NCI-H774 (cell line): ENCODE measurements at places on chromosomes 13 and 19.

DNA sequence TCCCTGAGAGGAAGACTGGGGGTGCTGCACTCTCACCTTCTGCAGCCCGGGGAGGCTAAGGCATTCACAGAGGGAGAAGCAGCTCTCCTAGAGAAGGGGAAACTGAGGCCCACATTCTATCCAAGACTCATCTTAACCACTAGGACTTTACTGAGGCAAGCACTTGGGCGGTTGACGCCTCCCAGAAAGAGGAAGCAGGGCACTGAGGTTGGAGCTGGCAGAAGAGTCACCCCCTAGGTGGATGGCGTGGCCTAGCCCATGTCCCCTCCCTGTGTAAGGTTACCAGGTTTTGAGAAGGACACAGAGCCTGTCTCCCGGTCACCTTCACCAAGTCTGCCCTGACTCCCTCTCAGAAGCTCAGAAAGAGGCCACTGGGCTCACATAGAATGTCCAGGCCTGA is 2.7 kb downstream of the S1PR2 start:
- no peak for DNase-seq

DNA sequence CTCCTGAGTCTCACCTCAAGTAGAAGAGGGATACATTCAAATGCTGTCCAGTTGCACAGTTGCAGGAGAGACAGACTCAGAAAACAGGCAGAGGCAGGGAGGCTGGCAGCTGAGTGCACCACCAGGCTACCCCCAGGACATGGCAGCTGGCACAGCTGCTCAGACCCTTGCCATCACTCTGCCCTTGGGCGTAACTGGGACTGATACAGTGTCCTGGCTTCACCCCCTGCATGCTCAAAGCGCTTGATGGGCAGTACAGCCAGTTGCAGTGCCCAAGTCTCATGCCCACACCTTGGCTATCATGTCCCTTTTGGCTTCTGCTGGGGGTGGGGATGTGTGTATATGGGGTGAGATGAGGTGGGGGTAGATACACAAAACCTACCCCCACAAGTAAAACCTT is 5.5 kb upstream of the PEPD start:
- no peak for DNase-seq

DNA sequence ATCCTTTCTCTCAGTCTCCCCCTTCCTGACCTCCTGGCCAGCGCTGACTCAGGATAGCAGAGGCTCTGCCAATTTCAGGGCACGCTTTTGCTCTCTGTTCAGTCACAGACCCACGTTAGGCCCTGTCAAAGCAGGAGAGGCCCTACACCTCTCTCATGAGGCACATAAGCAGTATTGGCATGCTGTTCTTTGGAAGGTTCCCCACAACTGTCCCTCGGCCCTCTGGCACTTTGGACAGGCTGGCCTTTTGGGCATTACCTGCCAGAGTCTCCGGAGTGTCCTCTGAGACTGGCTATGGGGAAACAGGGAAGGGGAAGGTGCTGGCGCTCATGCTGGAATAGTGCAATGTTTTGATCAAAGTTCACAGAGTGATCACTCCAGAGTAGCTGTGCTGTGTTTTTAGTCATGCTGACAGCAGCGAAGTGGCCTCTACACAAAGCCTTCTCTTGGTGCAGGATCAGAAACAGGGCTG is 23.7 kb upstream of the UBE2L5 start:
- DNase-seq: no peak

DNA sequence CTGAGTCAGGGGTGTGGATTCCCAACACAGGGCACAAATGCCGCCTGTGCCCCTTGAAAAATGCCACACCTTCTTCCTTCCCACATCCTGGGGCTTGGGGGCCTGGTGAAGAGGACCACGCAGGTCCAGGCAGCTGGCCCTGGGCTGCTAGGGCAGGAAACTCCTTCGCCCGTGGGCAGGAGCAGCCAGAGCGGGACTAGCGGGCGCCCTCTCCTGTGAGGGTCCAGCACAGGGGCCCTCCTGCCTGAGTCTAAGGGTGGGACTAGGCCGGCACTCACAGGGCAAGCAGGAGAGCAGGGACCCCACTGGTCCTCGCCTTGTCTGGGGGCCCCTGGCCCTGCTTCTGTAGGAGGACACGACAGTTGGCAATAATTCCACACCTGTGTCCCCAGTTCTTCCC is 7.5 kb upstream of the CEBPA start:
- no peak for DNase-seq

DNA sequence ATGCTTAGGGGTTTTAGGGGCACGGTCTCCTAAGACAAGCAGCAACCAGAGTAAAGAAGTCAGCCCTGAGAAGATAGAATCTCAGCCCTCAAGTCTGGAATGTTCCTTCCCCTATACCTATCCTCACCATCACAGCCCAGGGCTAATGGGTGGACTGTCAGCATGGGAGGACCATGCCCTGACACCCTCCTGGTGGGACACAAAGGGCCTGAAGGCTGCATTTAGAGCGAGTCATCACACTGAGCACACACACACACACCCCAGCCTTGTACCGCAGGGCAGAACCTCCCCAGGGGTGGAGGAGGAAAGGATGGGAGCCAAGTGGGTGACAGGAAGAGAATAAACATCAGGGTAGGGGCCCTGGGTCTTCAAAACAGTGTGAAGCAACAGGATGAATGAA is 174.8 kb upstream of the SERP2 start:
- no peak for DNase-seq

GRCh38 chr19:16928351-16928750 is 39.6 kb downstream of the F2RL3 start:
- DNase-seq: no peak

DNA sequence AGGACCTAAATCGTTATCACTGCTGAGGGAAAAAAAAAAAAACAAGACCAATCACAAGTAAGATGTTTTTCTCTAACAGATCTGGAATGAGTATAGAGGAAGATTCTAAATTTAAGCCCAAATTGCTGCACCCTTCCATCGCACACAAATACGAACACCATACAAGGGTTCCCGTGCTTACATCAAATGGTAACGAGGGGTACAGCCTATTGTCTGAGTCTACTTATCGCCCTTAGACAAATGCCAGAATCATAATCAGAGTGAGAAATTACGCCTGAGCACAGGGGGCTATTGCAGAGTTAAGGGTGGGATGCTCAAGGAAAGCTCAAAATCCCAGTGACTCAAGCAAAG is 603 bp downstream of the ZC3H13 start:
- DNase-seq: no peak

- DNase-seq: no peak
Measured at GRCh38 chr13:47230155-47230554, 333.3 kb upstream of the HTR2A start.

- no peak for DNase-seq
Measured at GRCh38 chr13:41224113-41225110, 30.0 kb upstream of the KBTBD7 start.

GRCh38 chr19:525029-525428 is 6.5 kb upstream of the CDC34 start:
- DNase-seq: no peak

DNA sequence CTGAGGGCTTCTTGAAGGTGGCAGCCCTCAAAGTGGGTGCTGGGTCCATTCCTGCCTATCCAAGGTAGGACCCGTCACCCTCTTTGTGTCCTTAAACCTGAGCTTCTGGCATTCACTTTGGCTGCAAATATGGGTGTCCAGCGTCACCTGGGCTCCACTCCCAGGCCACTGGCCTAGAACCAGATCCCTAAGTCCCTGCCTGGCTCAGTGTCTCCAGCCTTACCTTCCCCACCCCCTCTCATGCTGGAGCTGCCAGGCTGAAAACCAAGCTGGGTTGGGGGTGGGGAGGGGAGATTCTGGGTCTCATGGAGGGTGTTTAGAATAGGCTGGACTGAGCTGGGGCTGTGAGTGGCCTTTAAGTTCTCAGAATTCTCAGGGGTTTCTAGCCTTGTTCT is 12.4 kb downstream of the PDE4A start:
- no peak for DNase-seq

- DNase-seq: no peak
Measured at GRCh38 chr13:52652980-52653303, 306 bp downstream of the SUGT1 start.

GRCh38 chr19:11853358-11853757 is 4.8 kb downstream of the ZNF439 start:
- no peak for DNase-seq

GRCh38 chr13:36820222-36820621 is 1.2 kb downstream of the RFXAP start:
- DNase-seq: no peak

DNA sequence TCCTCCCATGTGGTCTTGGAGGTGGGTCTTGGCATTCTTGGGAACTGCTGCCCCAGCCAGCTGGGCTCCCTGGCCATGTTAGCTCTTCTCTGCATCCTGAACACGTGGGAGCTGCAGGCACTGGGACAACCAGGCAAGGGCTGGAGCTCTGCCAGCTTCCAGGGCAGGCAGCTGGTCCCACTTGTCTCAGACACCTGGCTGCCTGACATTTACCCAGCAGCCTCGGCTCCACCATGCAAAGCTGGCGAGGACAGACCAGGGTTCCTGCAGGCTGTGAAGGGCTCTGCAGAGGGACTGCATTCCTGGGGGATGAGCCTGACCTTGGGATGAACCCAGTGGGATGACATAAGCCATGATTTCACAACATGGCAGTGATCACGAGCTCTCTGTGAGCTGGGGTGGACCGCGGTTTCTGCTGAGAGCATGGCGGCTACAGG is 99.0 kb upstream of the TSHZ3 start:
- no peak for DNase-seq

GRCh38 chr13:33721724-33722123 is 96.2 kb upstream of the RFC3 start:
- no peak for DNase-seq

DNA sequence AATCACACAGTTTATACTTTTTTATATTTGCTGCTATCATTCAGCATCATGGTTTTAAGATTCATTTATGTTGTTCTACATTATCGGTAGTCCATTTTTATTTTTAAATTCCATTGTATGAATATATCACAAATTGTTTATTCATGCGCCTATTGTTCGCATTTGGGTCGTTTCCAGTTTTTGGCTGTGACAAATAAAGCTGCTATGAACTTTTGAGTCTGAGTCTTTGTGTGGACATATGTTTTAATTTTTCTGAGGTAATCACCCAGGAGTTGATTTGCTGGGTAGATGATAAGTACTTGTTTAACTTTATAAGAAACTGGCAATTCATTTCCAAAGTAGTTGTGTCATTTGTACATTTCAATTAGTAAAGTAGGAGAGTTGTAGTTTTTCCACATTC is 74.2 kb upstream of the CSNK1A1L start:
- DNase-seq: no peak

- peak; percentile 64 for DNase-seq
Measured at GRCh38 chr13:34967851-34968562, 25.9 kb downstream of the NBEA start.

GRCh38 chr13:112643759-112644459 is 45.9 kb upstream of the ATP11A start:
- DNase-seq: peak; percentile 78

DNA sequence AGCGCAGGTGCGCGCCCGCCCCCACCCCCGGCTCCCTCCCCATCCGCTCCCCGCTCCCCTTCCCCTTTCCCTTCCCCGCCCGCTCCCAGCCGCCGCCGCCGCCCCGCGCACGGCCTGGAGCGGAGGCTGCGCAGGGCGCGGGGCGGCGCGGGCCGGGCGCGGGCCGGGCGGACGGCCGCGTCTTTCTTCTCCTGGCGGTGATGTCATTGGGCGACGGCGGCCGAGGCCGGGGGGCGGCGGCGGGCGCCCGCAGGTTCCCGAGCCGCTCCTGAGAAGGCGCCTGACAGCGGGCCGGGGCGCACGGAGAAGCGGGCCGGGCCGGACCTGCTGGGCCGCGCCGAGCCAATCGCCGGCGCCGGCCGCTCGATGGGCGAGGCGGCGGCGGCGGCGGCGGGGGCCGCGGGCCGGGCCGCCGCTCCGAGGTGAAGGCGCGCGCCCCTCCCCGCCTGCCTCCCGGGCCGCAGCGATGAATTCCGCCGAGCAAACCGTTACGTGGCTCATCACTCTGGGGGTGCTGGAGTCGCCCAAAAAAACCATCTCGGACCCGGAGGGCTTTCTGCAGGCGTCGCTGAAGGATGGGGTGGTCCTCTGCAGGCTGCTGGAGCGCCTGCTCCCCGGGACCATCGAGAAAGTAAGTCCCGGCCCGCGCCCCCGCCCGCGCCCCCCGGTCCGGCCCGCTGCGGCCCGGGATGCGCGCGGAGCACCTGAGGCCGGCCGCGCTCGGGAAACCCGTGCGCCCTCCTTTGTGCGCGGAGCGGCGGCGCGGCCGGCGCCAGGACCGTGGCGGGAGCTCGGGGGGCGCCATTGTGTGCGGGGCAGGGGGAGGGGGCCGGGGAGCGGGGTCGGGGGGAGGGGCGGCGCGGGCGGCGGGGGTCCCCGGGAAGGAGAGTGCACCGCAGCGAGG is at the start of gene ARHGEF7:
Gene ARHGEF7, plus strand, starts transcription at position 250 of the 904 bp plus-strand sequence. Its CDS starts 217 bp downstream, at position 467.
- DNase-seq: peak; percentile 76

GRCh38 chr13:18235172-18235571 is 946.5 kb downstream of the TUBA3C start:
- DNase-seq: no peak

DNA sequence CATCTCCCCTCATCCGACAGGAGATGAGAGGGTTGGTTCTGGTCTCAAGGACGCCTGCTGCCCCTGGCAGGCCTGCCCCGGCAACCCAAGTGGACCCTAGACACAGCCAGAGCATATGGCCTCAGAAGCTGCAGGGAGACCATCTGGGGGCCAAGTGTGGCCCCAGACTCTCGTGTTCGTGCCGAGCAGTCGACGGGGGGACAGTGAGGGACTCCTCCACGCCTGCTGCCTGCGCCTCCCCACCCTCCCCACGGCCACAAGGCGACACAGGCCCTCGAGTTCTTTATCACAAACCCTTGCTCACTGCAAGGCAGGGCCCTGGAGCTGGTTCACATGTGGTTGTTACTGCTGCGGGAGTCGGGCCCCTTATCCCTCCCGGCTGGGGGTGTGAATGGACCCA is 9.3 kb downstream of the CAPS start:
- DNase-seq: no peak

DNA sequence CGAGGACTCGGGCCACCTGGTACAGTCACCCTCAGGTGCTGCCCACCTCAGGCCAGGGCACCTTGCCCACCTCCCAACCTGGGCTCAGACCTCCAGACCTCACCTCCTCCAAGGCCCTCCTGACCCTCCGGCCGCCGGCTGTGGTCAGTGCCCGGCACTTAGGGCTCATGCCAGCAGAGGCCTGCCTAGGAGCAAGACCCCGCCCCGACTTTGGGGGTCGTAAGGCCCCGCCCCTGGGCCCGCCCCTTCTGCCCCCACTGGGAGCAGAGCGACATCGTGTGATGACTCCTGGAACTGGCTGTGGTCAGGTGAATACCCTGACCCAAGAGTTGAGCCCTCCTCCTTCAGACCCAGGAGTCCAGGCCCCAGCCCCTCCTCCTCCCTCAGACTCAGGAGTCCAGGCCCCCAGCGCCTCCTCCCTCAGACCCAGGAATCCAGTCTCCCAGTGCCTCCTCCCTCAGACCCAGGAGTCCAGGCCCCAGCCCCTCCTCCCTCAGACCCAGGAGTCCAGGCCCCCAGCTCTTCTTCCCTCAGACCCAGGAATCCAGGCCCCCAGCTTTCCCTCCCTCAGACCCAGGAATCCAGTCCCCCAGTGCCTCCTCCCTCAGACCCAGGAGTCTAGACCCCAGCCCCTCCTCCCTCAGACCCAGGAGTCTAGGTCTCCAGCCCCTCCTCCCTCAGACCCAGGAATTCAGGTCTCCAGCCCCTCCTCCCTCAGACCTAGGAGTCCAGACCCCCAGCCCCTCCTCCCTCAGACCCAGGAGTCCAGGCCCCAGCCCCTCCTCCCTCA is at the start of gene SBK2:
Gene SBK2, minus strand, starts transcription at position 183 of the 790 bp plus-strand sequence. CDS start 839 bp downstream, outside the sequence.
- no peak for DNase-seq
